Epithelial cell of proximal tubule (primary cell): ENCODE measurements at places on chromosomes 5 and 9. TPM values are rescaled to one million over a fixed set of nuclear protein-coding genes. Genes with fewer than 3 reads are reported as not detected.

The LURAP1L gene
- 5.2 and 11.8 TPM in 2 replicates for total RNA-seq

The FBP1 gene
- total RNA-seq = 1.6 and 2.9 TPM in 2 replicates

The FGFR4 gene
- total RNA-seq = 50.0 and 54.6 TPM in 2 replicates

The CCDC171 gene
- total RNA-seq = 0.92 and 0.94 TPM in 2 replicates

The PDZD2 gene
- 1.8 and 8.4 TPM in 2 replicates for total RNA-seq

The LIX1 gene
- under 0.01 and 0.12 TPM in 2 replicates for total RNA-seq

The ANKRD34B gene
- total RNA-seq = 1.2 TPM in 2 replicates

The CCDC152 gene
- total RNA-seq = 2.7 TPM in 2 replicates
